Activated CD8-positive, alpha-beta memory T cell treated with anti-CD3 and anti-CD28 coated beads, Interleukin-2, amount 50 U/mL, for 48 hours (primary cell): ENCODE measurements at places on chromosomes 5 and 9.

DNA sequence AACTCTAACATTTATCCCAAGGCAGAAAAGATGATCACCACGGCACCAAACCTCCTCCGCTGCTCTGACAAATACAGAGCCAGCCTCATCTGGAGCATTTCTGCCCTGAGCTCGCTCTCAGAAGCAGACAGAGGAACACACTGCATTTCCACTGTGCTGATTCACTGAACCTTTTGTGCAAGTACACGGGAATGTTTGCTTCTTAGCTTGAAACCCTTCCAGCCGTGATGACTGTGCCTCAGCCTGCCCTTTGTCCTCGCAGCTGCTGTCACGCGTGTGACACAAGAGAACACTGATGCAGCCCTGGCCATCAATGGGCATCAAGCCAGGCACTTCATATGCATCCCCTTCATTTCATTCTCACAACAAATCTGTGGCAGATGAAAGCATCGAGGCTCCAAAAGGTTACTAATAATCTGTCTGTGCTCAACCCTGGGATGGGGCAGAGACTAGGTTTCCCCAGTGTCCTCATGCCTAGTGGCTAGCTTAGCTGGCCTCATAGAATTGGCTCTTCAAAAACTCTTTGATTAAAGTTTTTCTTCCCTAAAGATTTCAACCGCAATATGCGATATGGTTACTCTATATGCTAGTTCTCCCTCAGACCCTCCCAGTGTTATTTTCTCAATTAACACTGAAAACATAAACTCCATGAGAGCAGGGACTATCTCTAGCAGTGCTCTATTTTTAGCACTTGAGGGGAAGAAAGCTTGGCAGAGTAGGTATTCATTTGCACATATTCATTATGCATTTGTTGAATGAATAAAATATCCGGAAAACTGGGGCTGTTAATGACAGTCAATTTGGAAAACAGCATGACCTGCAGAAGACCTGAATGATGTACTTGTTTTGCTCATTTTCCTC, 7.3 kb downstream of the CDC14B start:
- DNase-seq, result no peak

DNA sequence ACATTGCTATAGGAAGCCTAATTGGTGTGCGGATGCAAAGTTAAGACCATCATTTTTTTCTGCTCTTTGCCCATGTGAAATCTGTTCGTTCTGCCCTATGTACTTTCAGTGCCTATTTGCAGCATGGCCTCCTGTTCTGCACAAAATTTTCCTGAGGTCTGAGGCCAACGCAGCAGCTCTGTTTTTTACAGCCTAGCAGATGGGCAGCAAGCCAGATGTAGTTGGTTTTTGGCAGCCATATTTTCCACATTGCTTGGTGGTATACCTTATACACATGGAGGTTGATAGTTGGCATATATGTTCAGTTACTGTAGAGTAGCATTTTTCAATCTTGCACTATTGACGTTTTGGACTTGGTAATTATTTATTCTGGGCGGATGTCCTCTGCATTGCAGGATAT, 133.5 kb upstream of the MRPS30 start:
- no peak for DNase-seq

GRCh38 chr5:61820836-61821235, 485.2 kb upstream of the KIF2A start:
- DNase-seq, result no peak

DNA sequence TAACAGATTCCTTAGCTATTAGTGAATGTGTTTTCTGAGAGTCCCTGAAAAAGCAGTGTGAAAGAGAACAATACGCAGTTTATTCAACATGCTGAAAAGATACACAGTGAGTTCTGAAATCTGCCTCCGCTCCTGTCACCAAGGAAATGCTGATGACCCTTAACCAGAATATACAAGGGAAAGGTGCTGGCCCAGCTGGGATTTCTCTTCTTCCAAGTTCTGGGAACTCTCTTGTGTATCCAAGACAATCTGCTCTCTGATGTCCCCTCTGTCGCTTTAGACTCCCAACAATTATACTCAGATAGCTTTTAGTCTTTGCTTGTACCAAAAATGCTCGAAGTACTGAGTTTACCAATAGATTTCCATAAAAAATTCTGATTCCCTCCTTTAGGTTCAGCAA, 214.9 kb downstream of the TMEM167A start:
- DNase-seq, result no peak

DNA sequence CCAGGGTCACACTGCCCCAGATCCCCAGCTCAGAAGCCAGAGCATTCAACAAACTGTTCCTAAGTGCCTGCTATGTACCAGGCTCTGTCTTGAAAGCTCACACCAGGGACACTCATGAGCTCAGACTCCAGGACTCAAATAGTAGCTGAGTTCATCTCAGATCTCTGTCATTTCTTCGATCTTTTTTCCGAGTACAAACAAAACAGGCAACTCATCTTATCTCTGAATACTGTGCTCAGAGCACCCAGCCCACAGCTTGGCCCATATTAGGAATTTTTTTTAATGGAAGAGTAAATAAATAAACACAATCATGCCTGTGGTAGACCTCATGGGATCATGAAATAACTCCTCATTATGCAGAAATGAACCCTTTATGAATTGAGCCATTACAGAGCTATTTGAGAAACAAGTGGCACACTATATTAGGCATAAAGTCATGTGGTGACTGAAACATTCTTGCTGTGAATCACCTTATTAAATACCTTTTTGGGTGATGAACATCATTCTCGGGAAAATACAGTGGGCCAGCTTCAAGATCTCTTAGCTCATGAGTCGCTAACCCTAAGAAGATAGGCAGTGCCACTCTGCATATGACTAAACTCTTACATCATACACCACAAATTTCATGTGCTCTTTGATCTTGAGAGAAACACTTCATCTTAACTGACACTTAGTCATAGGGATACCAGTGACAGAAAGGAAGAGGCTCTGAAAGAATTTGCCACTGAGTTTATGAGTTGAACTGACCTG, 9.9 kb downstream of the SH3RF2 start:
- no peak for DNase-seq

DNA sequence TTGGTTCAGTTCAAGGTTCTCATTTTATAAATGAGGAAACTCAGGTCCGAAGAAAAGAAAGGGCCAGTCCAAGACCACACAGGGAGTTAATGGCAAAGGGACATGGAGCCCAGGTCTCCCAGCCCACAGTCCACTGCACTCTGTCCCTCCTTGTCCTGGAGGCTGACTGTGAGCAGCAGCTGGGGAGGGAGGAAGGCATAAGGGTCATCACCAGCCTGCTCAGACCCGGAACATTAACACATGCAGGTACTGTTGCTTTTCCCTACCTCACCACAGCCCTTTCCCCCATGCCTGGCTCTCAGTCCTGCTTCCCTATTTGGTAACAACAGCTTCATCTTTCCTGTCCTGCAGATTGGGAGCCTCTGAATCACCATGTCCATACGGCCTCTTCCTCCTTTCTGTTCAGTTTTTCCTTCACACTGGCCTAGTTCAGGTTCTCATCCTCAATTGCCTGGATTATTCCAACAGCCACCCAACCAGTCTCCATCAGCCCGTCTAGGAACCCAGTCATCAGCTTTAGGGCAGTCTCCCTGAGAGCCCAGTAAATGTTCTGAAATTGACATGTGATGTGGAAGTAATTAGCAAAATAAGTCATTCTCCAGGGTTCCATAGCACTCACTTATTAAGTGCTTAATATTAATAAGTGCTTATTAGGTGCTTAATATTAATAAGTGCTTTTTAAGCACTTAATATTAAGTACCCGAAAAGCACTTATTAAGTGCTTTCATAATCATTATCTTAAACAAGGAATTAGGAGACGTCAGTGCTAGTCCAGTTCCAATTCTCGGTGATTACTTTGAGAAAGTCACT, 4.3 kb downstream of the GPX3 start:
- no peak for DNase-seq

DNA sequence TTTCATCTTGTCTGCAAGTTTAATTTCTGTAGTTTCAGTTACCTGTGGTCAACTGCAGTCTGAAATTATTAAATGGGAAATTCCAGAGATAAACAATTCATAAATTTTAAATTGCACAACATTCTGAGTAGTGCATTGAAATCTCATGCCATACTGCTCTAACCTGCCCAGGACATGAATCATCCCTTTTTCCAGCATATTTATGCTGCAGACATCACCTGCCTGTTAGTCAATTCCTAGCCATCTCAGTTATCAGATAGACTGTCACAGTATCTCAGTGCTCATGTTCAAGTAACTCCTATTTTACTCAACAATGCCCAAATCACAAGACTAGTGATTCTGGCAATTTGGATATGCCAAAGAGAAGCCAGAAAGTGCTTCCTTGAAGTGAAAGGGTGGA, 223.0 kb upstream of the GRIA1 start:
- DNase-seq, result no peak

GRCh38 chr9:102551346-102551745, 443.8 kb upstream of the CYLC2 start:
- DNase-seq, result no peak

- no peak for DNase-seq
These were observed 9.3 kb downstream of the PBX3 start for GRCh38 chr9:125756518-125756917.

- DNase-seq, result no peak
These were observed 9.8 kb downstream of the PIK3R1 start for GRCh38 chr5:68225188-68225910.

- DNase-seq, result no peak
These were observed 17.9 kb upstream of the QRFP start for GRCh38 chr9:130914417-130915095.

DNA sequence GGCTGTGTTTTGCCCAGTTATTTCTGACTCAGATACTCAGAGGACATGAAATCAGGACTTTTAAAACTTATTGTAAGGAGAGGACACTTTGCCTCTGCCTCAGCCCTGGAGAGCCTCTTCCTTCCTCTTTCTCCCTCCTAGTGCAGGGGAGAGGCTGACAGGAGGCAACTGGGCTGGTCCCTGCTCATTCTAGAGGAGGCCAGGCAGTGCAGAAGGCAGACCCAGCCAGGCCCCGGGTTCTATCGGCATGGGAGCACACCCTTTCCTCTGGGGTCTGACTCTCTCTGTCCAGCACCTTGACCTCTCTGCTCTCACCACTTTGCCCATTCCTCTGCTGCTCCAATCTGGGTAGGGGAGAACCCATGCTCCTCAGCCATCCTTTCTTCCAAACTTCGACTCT, 16.0 kb upstream of the SMIM32 start:
- DNase-seq, result no peak

GRCh38 chr9:133714606-133715294, 23.4 kb downstream of the SARDH start:
- DNase-seq, result no peak

GRCh38 chr9:123686829-123687192, 243.1 kb downstream of the DENND1A start:
- DNase-seq, result no peak

GRCh38 chr5:180811623-180812124, 9.1 kb upstream of the MGAT1 start:
- peak; percentile 52 for DNase-seq

DNA sequence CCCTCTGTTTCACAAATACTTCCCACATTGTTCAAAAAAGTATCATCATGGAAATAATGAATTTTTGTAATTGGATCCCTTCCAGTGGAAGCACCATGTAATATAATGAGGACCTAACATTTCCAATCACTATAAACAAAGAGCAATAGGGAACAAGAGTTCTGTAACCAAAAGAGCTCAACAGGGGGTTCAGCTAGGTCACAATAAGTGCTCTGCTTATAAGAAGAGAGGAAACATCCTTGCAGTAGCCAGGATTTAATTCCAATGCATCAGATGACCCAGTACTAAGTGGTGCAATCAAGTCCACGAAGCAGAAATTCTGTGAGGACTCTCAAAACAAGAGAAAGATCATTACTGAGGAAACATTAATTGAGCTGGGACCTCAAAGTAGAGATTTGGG, 5.9 kb downstream of the SERINC5 start:
- DNase-seq, result no peak

DNA sequence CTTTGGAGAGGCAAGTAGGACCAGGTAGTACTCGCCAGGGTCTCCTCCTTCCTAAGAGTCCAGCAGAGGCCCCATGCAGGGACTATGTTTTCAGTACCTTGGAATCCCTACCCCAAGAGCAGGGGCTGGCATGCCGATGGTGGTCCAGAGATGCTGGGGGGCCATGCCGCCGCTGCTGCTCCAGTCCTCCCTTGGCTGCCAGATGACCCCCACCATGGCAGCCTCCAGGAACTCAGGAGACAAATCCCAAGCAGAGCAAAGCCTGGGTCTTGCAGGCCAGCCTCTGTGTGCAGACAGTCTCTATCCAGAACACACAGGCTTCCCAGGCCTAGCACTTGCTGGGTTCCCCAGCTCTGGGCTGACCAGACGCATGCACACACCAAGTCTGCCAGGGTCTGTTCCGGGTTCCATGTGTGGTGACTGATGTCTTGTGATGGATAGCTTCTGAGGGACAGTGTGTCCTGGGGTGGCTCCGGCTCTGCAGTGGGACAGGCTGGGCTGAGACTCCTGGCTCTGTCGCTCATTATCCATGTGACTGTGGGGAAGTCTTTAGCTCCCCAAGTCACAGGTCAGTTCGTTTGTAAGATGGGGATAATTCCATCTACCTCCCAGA, 127.3 kb downstream of the CRB2 start:
- DNase-seq, result no peak

DNA sequence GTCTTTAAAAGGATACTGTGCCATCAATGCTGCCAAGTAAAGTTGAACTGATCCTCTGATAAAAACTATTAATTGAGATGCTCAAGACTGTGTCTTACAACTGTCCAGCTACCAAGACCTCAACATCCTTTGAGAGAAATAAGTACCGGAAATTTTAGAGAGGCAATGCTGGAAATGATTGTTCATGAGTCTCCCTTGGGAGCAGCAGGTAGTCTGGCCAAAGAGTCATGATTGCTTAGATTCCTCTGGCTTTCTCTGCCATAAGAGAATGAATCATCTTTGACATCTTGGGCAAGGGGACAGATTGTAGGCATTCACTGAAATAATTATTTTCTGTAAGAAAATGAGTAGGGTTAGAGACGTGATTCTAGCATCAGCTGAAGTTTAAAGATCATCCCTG, 466.6 kb upstream of the DAB2 start:
- DNase-seq, result no peak

DNA sequence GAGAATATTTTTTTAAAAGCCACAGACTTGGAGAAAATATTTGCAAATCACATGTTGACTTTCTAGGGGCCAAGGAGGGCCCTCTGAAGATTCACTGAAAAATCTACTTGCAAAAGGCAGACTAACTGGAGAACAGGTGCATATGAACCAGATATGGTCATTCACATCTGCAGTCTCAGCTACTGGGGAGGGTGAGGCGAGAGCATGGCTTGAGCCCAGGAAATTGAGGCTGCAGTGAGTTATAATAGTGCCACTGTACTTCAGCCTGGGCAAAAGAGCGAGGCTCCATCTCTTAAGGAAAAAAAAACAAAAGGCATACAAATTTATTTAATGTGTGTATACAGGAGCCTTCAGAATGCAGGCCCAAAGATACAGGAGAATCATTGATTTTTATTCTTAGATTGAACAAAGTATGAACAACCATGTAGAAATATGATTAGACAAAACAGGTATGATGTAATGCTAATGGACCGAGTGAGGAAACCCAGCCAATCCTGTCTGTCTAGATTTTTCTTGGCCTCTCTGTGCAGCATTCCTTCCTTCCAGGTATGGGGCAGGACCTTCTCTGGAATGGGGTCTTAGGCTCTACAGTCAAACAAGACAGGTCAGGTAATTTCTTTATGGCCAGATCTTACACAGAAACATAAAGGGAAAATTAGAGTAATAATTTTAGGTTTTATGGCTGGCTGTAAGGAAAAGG, 15.3 kb upstream of the SLC27A6 start:
- DNase-seq, result no peak

- DNase-seq, result no peak
These were observed 11.5 kb downstream of the CXXC5 start for GRCh38 chr5:139659695-139660101.

GRCh38 chr5:106312360-106312759, 1358.4 kb downstream of the EFNA5 start:
- no peak for DNase-seq
